ENCODE measurements at places on chromosomes 1 and 21. TPM values are rescaled to one million over a fixed set of nuclear protein-coding genes. Genes with fewer than 3 reads are reported as not detected.

- DNase-seq = no peak
These were observed 37.3 kb upstream of the ZC3H12A start for GRCh38 chr1:37437087-37437486.

DNA sequence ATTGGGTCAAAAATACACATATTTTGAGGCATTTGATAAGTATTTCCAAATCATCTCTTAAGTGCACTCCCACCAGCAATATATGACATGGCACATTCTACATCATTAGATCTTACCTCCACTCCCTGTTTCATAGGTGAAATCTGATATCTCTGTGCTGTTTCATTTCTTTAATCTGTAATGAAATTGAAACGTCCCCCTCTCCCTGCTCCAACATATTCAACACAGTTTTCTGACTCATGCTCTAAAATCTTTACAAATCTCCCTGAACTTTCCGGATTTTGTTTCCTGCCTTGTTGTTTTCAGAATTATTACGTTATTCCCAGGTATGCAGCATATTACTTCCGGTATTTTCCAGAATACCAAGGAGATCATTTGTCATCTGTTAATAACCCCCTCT lies 66.1 kb upstream of the AKT3 start:
- DNase-seq = no peak

GRCh38 chr1:8473891-8474300 lies 156.0 kb downstream of the SLC45A1 start:
- no peak for DNase-seq

DNA sequence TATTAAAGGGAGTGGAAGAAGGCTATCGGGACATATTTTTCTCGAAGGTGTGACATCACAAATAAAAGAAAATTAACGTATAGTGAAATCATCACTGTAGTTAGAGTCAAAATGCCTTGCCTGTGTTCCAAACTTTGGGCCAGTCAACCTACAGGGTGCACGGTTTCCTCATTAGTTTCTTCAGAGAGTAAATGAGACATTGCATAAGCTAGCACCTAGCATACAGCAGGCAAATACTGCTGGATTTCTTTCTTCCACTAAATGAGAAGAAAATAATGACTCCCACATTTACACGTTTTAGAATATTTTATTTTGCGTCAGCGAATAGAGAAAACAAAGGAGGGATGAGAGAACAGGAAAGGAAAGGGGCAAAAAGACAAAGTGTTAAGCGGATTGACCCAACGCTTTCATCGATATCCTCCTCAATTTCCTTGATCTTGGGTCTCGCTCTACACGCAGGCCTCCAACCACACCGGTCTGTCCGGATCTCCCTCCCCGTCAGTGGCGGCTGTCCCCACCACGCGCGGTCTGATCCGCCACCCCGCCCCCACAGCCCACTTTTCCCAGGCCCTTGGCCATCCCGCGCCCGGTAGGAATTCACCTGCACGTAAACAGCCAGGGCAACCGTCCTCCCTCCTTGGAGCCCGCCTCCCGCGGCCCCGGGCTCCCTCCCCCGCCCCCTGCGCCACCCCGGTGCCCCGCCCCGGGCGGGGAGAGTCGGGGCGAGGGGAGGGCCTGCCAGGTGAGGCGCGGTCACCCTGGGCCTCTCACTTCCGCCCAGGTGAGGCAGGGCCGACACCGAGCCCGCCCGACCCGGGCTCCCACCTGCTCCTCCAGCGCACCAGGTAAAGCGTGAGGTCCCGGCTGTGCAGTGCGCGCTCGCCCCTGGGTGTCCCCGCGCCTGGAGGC lies at the start of gene PATJ:
Gene PATJ (plus strand): TSS at position 770 of the 909 bp plus-strand sequence. CDS start 20,413 bp downstream, outside the sequence.
- DNase-seq = peak; percentile 94

DNA sequence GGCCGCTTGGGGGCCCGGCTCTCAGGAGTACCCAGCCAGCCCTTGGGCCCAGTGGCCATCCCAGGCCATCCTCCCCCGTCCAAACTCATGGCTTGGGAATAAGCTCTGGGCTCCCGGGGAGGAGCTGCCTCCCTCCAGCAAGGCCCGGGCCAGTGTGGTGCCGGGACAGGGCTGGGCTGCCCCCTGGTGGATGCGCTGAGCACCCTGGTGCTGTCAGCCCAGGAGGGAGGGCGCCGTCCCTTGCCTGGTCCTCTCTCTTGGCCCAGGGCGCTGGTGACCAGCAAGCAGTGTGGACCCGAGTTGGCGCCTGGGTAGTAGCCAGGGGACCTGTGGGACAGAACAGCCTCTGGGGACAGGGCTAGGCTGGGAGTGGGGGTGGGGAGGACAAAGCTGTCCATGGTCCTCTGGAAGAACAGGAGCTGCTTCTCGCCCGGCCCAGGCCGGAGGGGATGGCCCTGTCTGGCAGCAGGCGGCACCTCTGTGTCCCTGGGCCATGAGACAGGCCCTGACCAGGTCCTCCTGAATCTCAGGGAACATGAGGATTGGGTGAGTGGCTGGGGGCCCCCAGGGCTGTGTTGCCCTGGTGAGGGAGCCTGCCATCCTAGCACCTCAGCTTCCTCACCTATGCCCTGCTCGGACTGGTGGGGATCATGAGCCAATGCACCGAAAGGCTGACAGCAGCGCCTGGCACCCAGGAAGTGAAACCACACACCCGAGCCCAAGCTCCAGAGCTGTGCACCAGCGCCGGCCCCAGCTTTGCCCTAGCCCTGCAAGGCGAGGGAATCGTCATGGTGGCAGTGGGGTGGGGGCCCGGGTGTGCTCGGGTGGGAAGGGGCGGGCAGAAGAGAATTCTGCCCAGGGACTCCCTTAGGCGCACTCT lies 9.4 kb downstream of the MORN1 start:
- peak; percentile 94 for DNase-seq

DNA sequence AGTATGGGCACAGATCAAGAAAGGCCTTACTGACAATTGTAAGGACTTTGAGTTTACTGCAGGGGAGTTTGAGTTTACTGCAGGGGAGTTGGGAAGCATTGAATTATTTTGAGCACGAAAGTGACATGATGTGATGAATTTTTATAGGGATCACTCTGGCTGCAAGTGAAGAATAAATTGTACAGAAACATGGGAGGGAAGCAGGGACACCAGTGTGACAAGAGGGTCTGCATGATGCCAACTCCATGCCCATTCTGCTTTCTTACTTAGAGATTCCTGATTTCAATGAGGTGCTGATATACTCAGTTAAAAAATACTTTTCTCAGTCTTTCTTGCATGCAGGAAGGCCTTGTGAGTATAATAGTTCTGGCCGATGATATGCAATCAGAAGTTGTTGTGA lies 234.4 kb downstream of the CENPF start:
- DNase-seq = no peak

The VSIG8 gene
- not detected for total RNA-seq

The NR1I3 gene
- total RNA-seq = not detected

The KCNJ9 gene
- not detected for total RNA-seq

The TLCD4 gene
- total RNA-seq = 6.4 TPM

The BTBD8 gene
- 8.1 TPM for total RNA-seq

The YY1AP1 gene
- total RNA-seq = 45.8 TPM
